ENCODE measurements at places on chromosomes 16 and 17.

DNA sequence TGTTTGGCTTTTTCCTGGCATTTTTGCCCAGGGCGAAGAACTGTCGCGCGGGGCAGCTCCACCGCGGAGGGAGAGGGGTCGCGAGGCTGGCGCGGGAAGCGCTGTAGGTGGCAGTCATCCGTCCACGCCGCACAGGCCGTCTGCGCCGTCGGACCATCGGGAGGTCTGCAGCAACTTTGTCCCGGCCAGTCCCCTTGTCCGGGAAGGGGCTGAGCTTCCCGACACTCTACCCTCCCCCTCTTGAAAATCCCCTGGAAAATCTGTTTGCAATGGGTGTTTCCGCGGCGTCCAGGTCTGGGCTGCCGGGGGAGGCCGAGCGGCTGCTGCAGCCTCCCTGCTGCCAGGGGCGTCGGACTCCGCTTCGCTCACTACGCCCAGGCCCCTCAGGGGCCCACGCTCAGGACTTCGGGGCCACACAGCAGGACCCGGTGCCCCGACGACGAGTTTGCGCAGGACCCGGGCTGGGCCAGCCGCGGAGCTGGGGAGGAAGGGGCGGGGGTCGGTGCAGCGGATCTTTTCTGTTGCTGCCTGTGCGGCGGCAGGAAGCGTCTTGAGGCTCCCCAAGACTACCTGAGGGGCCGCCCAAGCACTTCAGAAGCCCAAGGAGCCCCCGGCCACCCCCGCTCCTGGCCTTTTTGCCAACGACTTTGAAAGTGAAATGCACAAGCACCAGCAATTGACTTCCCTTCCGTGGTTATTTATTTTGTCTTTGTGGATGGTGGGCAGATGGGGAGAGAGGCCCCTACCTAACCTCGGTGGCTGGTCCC is 2.3 kb upstream of the CBX4 start:
- DNase-seq, result no peak

- DNase-seq, result no peak
These were observed 26.9 kb downstream of the ABCC1 start for GRCh38 chr16:15976225-15976812.

GRCh38 chr17:3039736-3040135 is 23.7 kb downstream of the OR1D5 start:
- DNase-seq, result no peak

DNA sequence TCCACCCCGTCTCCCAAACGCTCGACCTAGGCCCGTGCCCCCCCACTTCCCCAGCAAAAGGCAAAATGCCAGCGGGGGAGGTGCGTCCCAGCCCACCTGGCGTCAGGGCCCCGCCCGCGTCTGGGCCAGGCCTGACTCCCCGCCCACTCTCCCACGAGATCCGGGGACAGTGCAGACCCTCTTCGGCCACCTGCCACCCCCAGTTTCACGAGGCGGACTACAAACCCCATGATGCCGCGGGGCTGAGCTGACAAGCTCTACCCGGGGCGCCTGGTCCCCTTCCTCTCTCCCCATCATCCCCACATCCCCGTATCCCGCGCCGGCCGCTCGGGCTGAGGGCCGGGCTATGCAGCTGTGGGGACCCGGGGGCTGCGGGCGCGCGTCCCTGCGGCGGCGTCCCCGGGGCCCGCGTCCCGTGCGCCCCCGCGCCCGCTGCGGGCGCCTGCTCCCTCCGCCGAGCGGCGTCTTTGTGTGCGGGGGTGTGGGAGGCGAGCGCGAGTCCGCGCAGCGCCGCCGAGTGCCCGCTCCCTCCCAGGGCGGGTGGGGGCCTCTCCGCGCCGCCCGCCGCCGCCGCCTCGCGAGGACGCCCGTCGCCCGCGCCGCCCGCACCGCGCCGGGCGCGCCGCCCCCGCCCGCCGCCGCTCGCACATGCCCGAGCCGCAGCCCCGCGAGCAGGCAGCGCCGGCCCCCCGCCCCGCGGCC is at the start of gene ANKRD13B:
Gene ANKRD13B, plus strand, starts transcription at position 283 of the 702 bp plus-strand sequence. CDS start 490 bp downstream, outside the sequence.
- no peak for DNase-seq

DNA sequence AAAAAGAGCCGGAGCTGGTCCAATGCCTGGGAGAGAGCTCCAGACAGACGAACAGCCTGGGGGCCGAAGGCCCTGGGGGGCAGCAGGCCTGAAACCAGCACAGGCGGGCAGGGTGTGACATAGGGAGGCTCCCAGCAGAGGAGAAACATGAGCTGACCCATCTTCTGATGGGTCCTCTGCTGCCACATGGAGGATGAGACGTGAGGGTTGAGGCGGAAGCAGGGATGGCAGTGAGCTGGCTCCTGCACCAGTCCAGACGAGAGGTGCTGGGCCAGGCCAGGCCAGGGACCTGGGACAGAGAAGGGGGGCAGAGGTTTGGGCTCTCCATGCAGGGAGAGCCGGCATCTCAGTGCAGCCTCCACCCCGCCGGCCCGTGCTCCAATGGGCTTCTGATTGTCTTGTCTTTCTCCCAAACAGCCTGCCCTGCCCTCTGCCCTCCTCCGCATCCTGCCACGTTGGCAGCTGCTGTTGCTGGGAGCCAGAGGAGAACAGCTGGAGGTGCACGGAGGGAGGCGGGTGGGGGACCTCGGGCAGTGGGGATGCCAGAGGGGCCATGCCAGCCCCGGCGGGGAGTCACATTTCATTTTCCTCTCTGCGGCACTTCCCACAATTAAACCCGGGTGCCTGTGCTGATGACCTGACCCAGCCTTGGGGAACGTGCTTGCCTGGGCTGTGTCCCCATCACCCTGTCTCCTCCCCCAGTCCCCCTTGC is 139.1 kb upstream of the GSE1 start:
- no peak for DNase-seq

GRCh38 chr16:66007717-66008116 is 358.8 kb upstream of the CDH5 start:
- DNase-seq, result peak; percentile 81

- DNase-seq, result no peak
These were observed 107.2 kb downstream of the TOX3 start for GRCh38 chr16:52439750-52440149.

GRCh38 chr16:21175397-21175796 is 16.9 kb downstream of the LDAF1 start:
- no peak for DNase-seq
